ENCODE measurements at places on chromosomes 2 and 18. TPM values are rescaled to one million over a fixed set of nuclear protein-coding genes. Genes with fewer than 3 reads are reported as not detected.

- no peaks in the 10 kb centered on the region for H3K27me3 ChIP-seq
- no peak overlapping the region for H3K4me3 ChIP-seq
Observed at GRCh38 chr2:121884078-121884477, 128.6 kb downstream of the TSN start.

- H3K27me3 ChIP-seq: no peaks in the 10 kb centered on the region
- no peaks in the 10 kb centered on the region for H3K4me1 ChIP-seq
- DNase-seq: no peak
- H3K4me3 ChIP-seq: no peak overlapping the region
Observed at GRCh38 chr2:122203523-122203922, 448.1 kb downstream of the TSN start.

DNA sequence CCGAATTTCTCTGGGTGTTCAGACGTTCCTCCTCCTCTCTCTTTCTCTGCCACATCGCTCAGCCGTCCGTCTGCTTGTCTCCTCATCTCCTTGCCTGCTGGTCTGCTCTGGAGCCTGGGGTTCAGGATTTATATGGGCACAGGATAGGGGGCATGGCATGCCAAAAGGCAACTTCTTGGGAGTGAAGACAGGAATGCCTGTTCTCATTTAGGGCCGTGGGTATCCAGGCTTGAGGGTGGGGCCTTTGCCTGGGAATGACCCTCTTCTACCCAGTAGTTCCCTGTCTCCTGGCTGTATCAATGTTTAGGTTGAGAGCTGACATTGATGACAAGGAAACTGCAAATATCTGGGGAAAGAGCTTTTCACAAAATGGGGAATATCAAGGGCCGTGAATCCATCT, 98.0 kb downstream of the HRH4 start:
- H3K4me3 ChIP-seq: no peak overlapping the region
- DNase-seq: no peak
- no peaks in the 10 kb centered on the region for H3K4me1 ChIP-seq

DNA sequence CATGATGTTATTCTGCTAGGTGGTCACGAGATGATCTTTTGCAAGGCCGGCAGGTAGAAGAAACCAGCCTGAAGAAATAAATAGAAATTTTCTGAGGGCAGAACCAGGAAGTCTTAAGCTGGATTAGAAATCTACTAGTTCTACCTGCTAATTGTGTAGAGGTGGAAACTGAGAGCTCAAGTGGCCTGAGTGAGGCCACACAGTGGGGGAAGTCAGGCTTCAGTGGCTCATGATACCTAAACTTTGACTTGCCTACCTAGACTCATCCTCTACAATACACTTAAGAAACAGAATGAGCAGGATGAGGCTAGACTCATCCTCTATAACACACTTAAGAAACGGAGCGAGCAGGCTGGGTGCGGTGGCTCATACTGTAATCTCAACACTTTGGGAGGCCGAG, 134.9 kb upstream of the NDUFV2 start:
- no peak overlapping the region for H3K27ac ChIP-seq
- H3K4me1 ChIP-seq: no peaks in the 10 kb centered on the region
- no peaks in the 10 kb centered on the region for H3K27me3 ChIP-seq

DNA sequence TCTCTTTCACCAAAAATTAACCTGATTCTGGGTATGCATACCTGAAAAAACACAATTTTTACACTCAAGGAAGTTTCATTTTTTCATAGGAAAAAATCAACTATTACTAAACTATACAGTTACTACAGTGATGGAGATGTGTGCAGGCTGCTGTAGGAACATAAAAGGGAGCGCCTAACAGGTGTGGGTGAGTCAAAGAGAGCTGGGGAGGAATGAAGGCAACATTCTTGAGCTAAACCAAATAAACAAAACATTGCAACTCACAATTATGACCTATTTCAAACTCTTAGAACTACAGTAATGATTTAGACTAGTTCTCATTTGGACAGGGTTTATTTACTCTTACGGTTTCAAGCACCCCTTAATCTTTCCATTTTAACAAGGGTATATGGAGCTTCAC, 13.4 kb upstream of the CLASP1 start:
- H3K36me3 ChIP-seq: peaks cover 11% of the 10 kb centered on the region
- H3K27me3 ChIP-seq: no peaks in the 10 kb centered on the region
- H3K4me1 ChIP-seq: no peaks in the 10 kb centered on the region
- no peak overlapping the region for H3K4me3 ChIP-seq
- no peak for DNase-seq
- H3K27ac ChIP-seq: no peak overlapping the region

- peaks cover 5% of the 10 kb centered on the region for H3K36me3 ChIP-seq
- H3K4me3 ChIP-seq: no peak overlapping the region
- H3K27ac ChIP-seq: no peak overlapping the region
- DNase-seq: no peak
- peaks cover 22% of the 10 kb centered on the region for H3K4me1 ChIP-seq
Observed at GRCh38 chr2:206277503-206277902, 3.0 kb downstream of the ZDBF2 start.

- peak overlapping the region; percentile 48 for H3K27ac ChIP-seq
- peaks cover 8% of the 10 kb centered on the region for H3K4me1 ChIP-seq
- H3K4me3 ChIP-seq: no peak overlapping the region
- no peaks in the 10 kb centered on the region for H3K36me3 ChIP-seq
Observed at GRCh38 chr2:146939991-146940685, 904.7 kb upstream of the ACVR2A start.

Gene COL4A4
- 3.5 TPM for total RNA-seq

Gene GRB14
- total RNA-seq: 3.9 TPM

Gene CMPK2
- 2.9 TPM for total RNA-seq

DNA sequence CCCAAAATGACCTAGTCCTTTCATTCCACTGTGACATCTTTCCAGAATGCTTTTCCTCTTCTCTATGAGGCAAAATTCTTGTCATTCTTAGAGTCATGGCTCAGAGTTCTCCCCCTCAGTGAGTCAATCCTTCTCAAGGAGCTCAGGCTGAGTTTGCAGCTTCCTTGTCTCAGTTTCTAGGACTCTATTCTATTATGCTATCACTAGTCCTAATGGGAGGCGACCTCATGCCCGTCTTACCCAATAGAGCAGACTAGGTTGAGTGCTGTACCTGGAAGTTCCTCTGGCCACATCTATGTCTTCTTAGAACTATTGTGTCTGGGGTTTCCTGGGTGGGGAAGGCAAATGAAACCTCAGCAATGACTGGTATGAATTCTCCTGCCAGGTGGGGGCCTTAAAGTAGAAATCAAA, 51.5 kb downstream of the HAUS1 start:
- DNase-seq: no peak
- H3K36me3 ChIP-seq: no peaks in the 10 kb centered on the region
- no peaks in the 10 kb centered on the region for H3K4me1 ChIP-seq
- no peaks in the 10 kb centered on the region for H3K27me3 ChIP-seq

Gene PSMA8
- total RNA-seq: not detected

Gene SPRED2
- total RNA-seq: 6.4 TPM

Gene GPR75
- total RNA-seq: 4.0 TPM

Gene DTNA
- total RNA-seq: 113 TPM

Gene CAVIN2
- 7.0 TPM for total RNA-seq

DNA sequence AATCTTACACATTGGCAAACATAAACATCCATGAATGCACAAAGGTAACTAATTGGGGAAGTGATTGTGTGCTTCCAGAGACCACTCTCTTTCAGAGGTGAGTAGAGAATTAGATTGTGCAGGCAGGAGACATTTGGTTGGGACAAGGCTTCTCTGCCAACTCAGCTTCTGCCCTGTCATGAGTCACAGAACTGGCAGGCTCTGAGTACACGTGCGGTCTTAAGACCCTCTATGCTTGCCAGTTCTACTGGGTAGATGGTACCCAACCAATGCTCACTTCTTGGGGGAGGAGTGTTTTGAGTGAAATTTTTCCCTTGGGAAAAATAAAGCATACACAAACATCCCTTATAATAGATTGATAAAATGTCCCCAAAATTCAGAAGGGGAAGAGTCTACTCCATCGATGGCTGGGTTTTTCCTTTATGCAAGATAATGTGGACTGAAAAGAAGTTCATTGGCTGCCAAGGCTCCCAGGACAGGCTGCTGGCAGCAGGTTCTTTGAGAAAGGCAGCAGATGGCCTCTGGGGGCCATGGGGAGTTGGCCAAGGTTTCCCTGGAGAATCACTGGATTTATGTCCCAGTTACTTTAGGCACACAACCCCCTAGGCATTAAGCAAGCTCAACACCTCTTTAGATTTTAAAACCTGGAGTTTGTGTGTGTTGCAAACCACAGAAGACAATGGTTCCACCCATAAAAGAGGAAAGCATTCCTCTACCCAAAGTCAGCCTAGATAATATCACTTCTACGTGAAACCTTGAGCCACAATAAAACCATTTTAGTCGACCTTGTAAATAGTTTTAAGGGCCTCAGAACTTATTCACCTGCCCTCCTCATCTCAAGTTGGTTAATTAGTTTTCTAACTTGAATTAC, 417.0 kb downstream of the TXNL1 start:
- no peaks in the 10 kb centered on the region for H3K27me3 ChIP-seq
- H3K4me1 ChIP-seq: no peaks in the 10 kb centered on the region
- H3K27ac ChIP-seq: no peak overlapping the region
- H3K4me3 ChIP-seq: no peak overlapping the region
- no peaks in the 10 kb centered on the region for H3K36me3 ChIP-seq

GRCh38 chr2:64019975-64020528, 824 bp upstream of the VPS54 start:
- H3K36me3 ChIP-seq: no peaks in the 10 kb centered on the region
- peaks cover 4% of the 10 kb centered on the region for H3K4me1 ChIP-seq
- H3K4me3 ChIP-seq: peak overlapping the region; percentile 63
- H3K27me3 ChIP-seq: no peaks in the 10 kb centered on the region
- DNase-seq: no peak

- no peak overlapping the region for H3K27ac ChIP-seq
- H3K27me3 ChIP-seq: no peaks in the 10 kb centered on the region
- H3K4me3 ChIP-seq: no peak overlapping the region
Observed at GRCh38 chr2:74576863-74577229, 22.3 kb downstream of the DOK1 start.

Gene SPC25
- total RNA-seq: not detected

GRCh38 chr18:10170375-10170774, 256.6 kb downstream of the VAPA start:
- H3K4me1 ChIP-seq: peaks cover 7% of the 10 kb centered on the region
- H3K27me3 ChIP-seq: no peaks in the 10 kb centered on the region
- peak overlapping the region; percentile 14 for H3K27ac ChIP-seq
- no peak for DNase-seq

GRCh38 chr2:55547001-55547400, 27.5 kb downstream of the CFAP36 start:
- no peak overlapping the region for H3K4me3 ChIP-seq
- H3K36me3 ChIP-seq: peaks cover 86% of the 10 kb centered on the region
- no peaks in the 10 kb centered on the region for H3K27me3 ChIP-seq
- no peak overlapping the region for H3K27ac ChIP-seq
- no peak for DNase-seq

Gene DGKD
- 191 TPM for total RNA-seq

Gene UGT1A1
- total RNA-seq: 0.89 TPM

GRCh38 chr2:9312591-9312990, 106.0 kb downstream of the ASAP2 start:
- no peaks in the 10 kb centered on the region for H3K36me3 ChIP-seq
- H3K27ac ChIP-seq: peak overlapping the region; percentile 81
- DNase-seq: no peak

Gene TTN
- 12.8 TPM for total RNA-seq

Gene PAIP2B
- total RNA-seq: 6.4 TPM

GRCh38 chr18:2618009-2618408, 37.5 kb upstream of the SMCHD1 start:
- no peak overlapping the region for H3K27ac ChIP-seq
- H3K27me3 ChIP-seq: no peaks in the 10 kb centered on the region
- no peaks in the 10 kb centered on the region for H3K4me1 ChIP-seq
- peaks cover 9% of the 10 kb centered on the region for H3K36me3 ChIP-seq
- no peak for DNase-seq

Gene MRPS9
- total RNA-seq: 13.9 TPM

GRCh38 chr2:46441838-46442712, 37.3 kb upstream of the TMEM247 start:
- H3K27ac ChIP-seq: no peak overlapping the region
- H3K4me1 ChIP-seq: no peaks in the 10 kb centered on the region
- no peak overlapping the region for H3K4me3 ChIP-seq
- no peak for DNase-seq

Gene FN1
- total RNA-seq: 247 TPM

DNA sequence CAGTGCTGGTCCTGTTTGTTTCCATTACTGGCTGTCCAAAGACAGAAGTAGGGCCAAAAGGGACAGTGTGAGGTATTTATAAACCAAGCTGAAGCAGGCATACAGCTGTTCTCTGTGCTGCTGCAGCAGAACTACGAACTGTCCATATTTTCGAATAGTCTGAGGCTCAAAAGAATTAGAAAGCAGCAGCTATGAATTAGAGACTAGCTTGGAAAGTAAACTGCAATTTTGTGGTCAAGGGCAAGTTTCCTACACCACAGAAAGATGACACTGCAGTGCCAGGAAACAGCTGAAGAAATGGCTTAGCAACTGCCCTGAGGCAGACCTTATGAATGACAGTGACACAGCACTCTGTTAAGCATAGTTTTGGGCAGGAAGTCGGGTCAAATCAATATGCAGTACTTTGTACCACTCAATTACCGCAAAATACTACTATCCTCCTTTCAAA, 125.3 kb downstream of the TMEM131 start:
- no peak overlapping the region for H3K4me3 ChIP-seq
- H3K27me3 ChIP-seq: no peaks in the 10 kb centered on the region
- H3K27ac ChIP-seq: peak overlapping the region; percentile 36
- peaks cover 24% of the 10 kb centered on the region for H3K4me1 ChIP-seq
- H3K36me3 ChIP-seq: no peaks in the 10 kb centered on the region

- DNase-seq: no peak
- H3K27ac ChIP-seq: peak overlapping the region; percentile 68
- no peaks in the 10 kb centered on the region for H3K27me3 ChIP-seq
- no peak overlapping the region for H3K4me3 ChIP-seq
- peaks cover 27% of the 10 kb centered on the region for H3K4me1 ChIP-seq
Observed at GRCh38 chr18:23870676-23871380, 143.7 kb upstream of the TTC39C start.

Gene GYPC
- 38.6 TPM for total RNA-seq

Gene FAP
- total RNA-seq: 14.9 TPM
